Glomerular endothelial cell (primary cell): ENCODE measurements at places on chromosomes 6 and 20.

DNA sequence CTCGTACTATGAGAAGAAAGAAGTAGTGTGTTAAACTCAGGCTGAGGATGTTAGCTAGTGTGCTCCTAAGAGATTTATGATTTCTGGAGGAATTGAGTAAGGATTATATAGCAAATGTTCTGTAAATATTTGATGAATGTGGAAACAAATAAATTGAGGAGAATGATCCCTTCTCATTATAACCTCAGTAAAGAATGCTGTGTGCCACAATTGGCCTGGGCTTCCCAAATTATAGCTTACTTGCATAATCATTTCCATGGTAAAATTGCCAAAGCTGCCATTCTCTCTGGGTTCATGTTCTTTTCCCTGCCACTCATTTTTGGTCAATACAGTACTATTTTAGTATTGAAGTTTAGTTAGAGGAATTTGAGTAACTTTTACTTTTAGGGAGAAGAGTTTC is 128.5 kb downstream of the FLRT3 start:
- DNase-seq, result no peak

DNA sequence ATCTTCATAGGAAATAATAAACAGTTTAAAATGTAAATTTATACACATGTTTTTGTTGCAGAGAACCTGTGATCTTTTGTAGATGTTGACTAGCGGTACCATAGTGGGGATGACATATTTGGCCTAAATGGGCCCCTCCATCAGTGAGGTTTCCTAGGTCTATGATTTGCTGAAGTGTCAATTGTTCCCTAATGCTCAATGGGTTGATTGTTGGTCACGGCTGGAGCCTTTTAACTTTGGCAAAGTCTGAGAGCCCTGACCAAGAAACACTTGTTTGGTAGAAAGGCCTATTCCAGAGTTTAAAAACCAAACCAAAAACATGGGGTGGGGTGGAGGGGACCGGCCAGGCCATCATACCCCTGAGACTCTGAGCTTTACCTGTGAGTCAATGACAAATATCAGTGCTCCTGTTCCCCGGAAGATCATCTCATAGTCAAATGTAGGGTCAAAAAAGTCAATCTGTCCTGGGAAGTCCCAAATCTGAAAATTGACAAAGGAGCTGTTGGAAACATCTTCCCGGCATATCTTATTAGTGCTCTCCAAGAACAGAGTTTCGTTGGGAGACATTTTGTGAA is 25.1 kb downstream of the RRAGD start:
- DNase-seq, result no peak

- DNase-seq, result no peak
Observed at GRCh38 chr20:17679941-17680835, 1.9 kb downstream of the RRBP1 start.

DNA sequence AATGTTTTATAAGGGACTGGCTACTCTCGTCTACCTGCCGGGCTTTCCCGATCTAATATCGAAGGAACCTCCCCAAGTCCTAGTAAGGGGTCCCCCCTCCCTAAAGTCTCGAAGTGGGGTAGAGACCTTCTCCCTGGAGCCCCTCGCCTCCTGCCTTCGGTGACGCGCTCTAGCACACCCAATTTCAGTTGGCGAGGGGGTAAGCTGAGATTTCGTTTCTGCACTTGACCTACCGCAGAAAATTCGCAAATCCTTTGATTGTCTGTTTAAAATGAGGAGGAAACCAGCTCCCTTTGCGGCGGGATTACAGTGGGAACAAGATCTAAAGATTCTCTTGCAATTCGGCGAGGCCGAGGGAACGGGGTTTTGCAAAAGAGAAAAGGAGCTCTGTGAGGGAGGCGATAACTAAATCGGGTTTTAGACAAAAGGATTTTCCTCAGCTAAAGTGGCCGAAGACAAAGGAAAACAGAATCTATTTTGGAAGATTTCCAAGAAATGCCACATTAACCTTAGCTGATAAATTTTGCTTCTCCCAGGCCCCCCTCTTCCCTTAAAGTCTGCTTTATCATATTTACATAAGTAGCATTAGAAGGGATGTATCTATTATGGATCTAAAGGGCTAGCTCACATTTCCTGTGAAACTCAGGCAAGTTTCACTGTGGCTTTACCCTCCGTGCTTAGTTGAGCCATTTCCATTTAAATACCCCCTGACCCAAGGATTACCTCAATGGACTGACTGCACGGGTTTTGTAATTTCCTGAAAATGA is 8.4 kb downstream of the SIM1 start:
- no peak for DNase-seq

DNA sequence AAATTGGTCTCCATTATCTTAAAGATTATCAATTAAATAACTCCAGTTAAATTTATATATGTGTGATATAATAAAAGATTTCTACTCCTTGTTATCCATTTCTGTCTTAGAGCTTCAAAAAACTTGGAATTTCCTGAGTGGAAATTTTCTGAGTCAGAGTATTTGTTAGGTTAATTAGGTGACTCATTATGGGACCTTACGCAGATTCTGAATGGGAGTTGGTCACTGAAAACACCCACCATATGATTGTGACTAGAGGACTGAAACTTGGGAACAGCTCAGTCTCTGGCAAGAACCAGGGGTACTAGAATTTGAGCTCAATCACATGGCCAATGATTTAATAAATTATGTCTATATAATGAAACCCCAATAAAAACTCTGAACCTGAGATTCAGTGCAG is 125.4 kb upstream of the HMGCLL1 start:
- peak; percentile 54 for DNase-seq

DNA sequence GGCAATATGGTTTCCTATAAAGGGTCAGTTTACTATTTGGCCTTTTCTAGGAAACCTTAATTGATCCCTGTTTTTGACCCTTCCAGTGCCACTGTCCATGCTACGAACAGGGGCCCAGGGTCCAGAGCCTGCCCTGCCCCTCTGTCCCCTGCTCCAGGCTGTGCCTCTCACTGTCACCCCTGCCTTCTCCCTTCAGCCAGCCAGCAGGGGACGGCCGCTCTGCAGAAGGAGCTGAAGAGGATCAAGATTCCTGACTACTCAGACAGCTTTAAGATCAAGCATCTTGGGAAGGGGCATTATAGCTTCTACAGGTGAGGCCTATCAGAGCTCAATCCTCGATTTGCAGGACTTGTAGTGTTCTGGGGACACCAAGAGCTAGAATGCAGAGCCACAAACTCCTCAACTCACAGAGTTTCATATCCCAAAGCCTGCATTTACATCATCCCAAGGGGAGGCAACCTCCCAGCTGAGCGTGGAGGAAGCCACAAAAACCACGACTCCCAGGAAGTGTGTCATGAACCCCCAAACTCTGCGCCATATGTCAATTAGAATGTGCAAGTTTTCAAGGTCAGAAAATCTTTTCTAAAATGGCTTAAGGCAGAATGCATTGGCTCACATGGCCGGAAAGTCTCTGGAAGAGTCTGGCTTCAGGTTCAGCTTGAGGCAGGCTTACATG is 3.6 kb downstream of the BPI start:
- no peak for DNase-seq

- no peak for DNase-seq
Observed at GRCh38 chr6:14635934-14636591, 518.5 kb downstream of the CD83 start.

DNA sequence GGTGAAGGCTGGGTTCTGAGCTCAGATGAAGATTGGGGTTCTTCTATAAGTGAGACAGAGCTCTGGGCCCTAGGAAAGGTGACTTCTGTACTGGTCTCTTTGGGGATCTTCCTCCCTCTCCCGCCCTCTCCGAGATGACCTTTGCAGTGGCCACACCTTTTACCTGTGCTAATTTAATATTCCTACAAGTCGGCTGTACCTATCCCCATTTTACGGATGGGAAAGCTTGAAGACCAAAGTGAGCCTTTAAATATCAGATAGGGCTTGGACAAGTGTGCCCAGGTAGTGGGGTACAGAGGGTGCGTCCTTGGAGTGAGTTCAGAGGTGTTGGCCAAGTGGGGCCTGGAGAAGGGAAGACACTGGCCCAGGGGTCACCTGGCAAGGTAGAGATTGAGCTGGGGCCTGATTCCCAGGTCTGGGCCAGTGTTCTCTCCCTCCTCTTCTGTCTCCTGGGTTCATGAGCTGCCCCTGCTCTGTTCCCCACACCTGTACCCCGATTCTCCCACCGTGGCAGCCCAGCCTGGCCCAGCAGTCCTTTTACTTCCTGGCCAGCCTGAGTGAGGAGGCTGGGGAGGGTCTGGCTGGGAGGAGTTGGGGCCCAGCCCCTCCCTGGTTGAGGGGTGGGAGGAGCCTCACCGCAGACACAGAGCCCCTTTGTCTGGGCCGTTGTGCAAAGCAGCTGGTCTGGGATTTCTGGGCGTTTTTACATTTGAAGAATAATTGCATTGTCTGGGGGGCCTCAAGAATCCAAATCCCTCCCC is 152.1 kb upstream of the RNF24 start:
- no peak for DNase-seq

DNA sequence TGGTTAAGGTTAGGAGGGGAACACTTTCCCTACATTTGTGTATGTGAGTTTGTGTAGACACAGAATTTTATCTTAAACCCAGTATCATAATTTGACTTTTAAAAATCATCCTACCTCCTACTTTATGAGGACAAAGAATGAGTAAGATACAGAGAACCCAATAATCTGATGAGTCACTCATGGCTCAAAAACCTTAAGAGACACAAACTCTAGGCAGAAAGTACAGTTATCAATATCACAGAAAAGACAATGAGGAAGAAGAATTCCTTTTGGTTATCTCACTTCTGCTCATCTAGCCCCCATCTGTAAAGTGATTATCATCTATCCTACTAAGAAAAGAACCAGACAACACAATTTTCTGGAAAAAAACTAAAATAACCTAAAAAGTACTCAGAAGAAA is 87.7 kb downstream of the EPB41L2 start:
- DNase-seq, result no peak

GRCh38 chr6:170147832-170148708 is 142.8 kb downstream of the DLL1 start:
- DNase-seq, result no peak

DNA sequence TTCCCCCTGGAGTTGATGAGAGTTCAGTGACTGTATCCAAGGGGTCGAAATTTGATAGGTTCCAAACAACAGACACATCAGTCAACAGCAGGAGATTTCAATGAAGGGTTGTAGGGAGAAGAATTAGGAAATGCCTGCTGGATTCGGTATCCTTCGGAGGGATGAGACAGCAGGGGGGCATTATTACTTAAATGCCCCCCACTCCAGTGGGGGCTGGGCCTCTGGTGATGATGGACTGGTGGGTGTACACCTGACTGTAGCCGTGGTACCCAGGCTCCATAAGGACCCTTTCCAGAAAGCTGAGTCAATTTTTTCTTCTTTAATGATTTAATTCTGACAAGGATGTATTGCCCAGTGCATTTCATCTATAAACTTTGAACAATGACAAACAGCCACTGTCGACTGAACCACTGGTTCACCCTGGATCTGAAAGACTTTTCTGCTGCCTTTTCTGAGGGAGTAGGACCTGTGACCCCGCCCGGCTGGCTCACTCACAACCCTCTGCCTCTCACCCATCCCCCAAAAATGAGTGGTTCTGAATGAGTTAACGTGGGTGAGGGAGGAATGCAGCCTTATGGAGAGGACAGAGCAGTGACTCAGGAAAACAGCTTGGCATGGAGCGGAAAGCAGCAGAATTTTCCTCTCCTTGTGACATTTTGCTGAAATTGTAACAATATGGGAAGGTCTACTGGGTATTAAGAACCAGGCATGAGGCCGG is 41.0 kb downstream of the ZMYND8 start:
- DNase-seq, result no peak

- peak; percentile 22 for DNase-seq
Observed at GRCh38 chr6:132465530-132466485, 47.1 kb downstream of the STX7 start.

DNA sequence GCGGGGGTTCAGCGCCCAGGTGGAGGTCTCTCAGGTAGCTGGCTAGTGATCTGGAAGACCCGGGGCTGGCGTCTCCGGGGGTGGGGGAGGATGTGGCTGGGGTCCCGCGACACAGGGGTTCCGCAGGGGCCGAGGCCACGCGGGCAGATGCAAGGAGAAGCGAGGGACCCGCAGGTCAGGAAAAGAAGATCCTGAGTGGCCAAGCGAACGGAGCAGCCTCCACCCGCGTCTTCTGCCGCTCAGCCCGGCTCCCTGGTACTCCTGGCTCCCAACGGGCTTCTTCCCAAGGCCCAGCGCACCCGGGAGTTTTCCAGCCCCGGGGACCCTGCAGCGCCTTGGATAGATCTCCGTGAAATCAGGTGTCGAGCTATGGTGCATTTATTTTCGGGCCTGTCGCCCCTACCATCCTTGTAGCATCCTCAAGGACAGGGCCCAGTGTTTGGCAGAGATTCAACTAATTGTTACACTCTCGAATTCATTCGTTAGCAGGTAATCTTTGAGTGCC is 682 bp upstream of the CHD6 start:
- DNase-seq, result no peak

- no peak for DNase-seq
Observed at GRCh38 chr6:122548281-122548680, 61.9 kb upstream of the PKIB start.

DNA sequence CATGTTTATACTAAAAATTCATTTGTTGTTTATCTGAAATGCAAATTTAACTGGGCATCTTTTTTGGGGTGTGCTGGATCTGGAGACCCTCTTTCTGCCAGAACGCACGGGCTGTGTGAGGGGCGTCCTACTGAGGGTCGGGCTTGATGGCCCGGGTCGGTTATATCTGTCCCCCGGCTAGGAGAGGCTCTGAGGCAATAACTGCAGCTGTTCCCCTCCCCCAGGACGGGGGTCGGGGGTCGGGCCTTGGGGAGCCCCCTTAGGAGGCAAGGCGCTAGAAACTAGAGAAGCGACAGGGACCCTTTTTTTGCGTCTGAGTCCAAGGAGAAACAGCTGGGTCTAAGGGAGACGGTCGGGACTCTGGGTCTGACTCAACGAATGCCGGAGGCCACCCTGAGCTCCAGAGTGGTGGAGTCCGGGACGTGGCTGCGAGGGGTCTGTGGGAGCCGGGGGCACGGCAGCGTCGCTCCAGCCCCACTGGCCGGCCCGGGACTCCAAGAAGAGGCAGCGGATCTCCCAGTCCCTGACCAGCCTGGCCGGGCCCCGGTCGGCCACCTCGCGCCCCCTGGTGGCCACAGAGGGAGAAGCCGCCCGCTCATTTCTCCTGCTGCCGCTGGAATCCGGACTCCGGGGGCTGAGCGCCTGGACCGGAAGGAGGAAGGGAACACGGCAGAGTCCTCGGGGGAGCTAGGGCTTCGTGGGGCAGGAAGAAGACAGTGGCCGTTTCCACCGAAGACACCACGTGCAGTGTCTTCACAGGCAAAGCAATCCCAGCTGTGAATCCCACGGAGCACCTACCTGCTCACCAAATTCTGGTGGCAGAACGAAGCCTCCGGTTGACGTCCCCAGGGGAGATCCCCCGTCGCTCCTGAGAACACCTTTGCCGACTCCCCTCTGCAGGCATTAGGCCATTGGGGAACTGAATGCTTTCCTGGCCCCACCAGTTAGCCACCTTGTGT is 24.0 kb upstream of the SCML4 start:
- DNase-seq, result no peak
